B cell (primary cell): ENCODE measurements at places on chromosomes 3 and 15. TPM values are rescaled to one million over a fixed set of nuclear protein-coding genes. Genes with fewer than 3 reads are reported as not detected.

DNA sequence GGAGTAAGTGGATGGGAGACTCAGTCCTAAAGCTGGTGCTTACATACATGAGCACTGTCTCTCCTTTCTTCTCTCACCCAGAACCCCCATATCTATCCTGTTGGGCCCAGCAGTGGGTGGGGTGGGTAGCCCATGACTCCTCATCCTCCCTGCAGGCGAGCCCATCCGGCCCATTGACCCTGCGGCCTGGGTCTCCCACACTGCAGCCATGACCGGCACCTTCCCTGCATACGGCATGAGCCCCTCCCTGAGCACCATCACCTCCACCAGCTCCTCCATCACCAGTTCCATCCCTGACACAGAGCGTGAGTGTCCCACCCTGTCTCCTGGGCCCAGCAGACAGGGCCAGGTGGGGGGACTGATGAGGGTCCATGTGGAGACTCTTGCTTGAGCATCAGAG is 8.0 kb upstream of the AP2M1 start:
- no peaks in the 10 kb centered on the region for H3K4me1 ChIP-seq
- H3K27me3 ChIP-seq: no peaks in the 10 kb centered on the region
- H3K4me3 ChIP-seq: no peak overlapping the region
- peaks cover 57% of the 10 kb centered on the region for H3K36me3 ChIP-seq
- DNase-seq: no peak
- no peak overlapping the region for H3K27ac ChIP-seq

GRCh38 chr3:191262650-191263049 is 63.6 kb downstream of the OSTN start:
- H3K36me3 ChIP-seq: no peaks in the 10 kb centered on the region
- peak overlapping the region; percentile 38 for H3K27ac ChIP-seq
- no peak for DNase-seq
- peak overlapping the region; percentile 53 for H3K4me3 ChIP-seq
- peaks cover 20% of the 10 kb centered on the region for H3K4me1 ChIP-seq
- H3K27me3 ChIP-seq: no peaks in the 10 kb centered on the region

GRCh38 chr15:80841541-80841940 is 62.4 kb downstream of the CEMIP start:
- H3K4me3 ChIP-seq: no peak overlapping the region
- H3K36me3 ChIP-seq: no peaks in the 10 kb centered on the region
- H3K27me3 ChIP-seq: no peaks in the 10 kb centered on the region
- H3K4me1 ChIP-seq: no peaks in the 10 kb centered on the region
- H3K27ac ChIP-seq: no peak overlapping the region

DNA sequence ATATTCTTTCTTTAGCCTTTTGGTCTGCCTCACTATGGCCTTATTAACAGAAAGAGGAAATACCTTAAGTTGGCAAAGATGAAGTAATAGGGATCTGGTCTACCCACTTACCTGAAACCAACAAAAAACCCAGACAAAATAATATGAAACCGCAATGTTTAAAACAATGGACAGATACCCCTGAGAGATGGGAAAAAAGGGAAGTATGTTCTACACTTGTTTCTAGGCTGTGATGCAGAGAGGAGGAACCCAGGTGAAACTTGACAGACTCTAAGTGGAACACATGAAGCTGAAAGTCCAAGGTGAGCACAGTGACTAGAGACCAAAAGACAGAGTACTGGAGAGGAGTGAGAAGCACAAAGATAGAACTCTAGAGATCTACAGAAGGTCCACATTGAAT is 78.4 kb downstream of the NR2E3 start:
- H3K4me1 ChIP-seq: no peaks in the 10 kb centered on the region
- no peak for DNase-seq
- H3K27me3 ChIP-seq: no peaks in the 10 kb centered on the region

DNA sequence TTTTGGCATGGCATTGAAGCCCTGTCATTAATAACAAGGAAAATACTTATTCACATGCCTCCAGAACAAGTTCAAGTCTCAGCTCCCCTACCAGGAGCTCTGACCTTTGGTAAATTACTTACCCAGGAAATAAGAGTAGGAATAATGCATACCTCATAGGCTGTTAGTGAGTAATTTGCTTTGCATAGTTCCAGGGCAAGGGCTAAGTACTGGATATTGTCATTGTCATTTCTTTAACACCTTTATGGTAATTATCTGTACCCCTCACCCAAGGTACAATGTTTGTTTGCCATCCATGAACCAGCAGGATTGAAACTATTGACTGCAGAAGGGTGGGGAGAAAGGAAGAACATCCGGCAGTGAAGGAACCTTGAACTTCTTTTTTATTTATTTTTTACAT is 148.5 kb downstream of the SOX2 start:
- no peaks in the 10 kb centered on the region for H3K27me3 ChIP-seq
- no peaks in the 10 kb centered on the region for H3K36me3 ChIP-seq
- no peak for DNase-seq
- H3K4me3 ChIP-seq: no peak overlapping the region

- peaks cover 7% of the 10 kb centered on the region for H3K4me1 ChIP-seq
- no peak overlapping the region for H3K27ac ChIP-seq
- peaks cover 8% of the 10 kb centered on the region for H3K36me3 ChIP-seq
Observed at GRCh38 chr3:45975686-45976085, 19.9 kb downstream of the FYCO1 start.

PSTPIP1 gene
- 67.1 and 69.0 TPM in 2 replicates for total RNA-seq

LHFPL4 gene
- total RNA-seq: not detected in 2 replicates
